Stimulated activated CD4-positive, alpha-beta T cell treated with anti-CD3 and anti-CD28 coated beads, Interleukin-4, amount 100 ng/mL, for 24 hours (primary cell): ENCODE measurements at places on chromosomes 2 and 18.

DNA sequence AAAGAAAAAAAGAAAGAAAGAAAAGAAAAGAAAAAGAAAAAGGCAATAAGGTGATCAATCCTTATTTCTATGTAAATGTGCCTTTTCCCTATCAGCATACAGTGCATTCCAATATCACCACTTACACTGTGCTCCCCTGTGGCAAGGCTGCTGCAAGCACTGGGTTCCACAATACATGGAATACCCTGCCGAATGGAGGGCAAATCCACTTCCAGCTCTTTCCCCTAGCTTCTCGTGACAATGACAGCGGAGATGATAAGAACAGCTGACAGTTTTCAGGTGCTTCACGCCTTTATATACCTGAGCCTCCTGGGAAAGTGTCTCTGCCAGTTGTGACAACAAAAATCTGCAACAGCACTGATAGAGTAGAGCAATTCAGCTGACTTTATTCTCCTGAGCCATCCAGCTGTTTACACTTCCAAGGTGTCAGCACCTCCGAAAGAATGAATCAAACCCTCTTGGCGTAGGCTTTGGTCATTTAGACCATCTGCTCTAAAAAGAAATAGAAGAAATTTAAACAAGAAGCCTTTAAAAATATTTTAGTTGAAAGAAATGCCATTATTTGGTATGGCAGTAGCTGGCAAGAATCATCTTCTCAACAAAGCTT lies 135.2 kb upstream of the RNF152 start:
- no peak for DNase-seq

- no peak for DNase-seq
Measured at GRCh38 chr2:85415980-85416650, 2.4 kb upstream of the SH2D6 start.

DNA sequence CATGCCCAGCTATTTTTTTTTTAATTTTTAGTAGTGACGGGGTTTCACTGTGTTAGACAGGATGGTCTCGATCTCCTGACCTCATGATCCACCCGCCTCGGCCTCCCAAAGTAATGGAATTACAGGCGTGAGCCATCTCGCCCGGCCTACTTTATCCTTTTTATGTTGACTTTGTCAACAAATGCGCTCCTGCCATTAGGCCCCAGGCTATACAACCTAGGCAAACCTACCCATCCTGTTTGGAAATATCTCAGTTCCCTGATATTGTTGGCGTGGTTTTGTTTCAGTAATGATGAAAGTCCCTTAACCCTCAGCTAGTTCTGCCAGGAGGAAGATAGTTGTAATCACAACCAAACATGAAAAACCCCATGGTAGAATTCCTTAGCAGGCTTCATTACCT lies 249.4 kb upstream of the SOX11 start:
- no peak for DNase-seq

- no peak for DNase-seq
Measured at GRCh38 chr18:25503567-25504081, 151.7 kb upstream of the ZNF521 start.

DNA sequence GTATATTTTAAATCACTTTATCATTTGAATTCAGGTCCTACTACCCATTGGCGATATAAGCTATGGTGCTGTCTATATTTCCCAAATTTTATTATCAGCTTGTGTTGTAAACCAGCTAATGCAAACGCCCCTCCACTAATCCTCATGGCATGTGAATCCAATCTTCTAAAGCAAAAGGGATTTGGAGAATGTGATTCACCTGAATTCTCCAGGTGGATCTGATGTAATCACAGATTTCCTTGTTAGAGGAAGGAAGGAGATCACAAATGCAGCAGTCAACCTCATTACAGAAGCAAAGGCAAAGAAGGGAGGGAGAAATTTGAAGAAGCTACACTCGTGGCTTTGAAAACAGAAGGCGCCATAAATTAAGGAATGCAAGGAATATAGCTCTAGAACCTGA lies 431.1 kb upstream of the CDH19 start:
- DNase-seq: no peak

- DNase-seq: no peak
Measured at GRCh38 chr2:70368545-70368944, 66.7 kb upstream of the FAM136A start.

- no peak for DNase-seq
Measured at GRCh38 chr2:195721042-195721441, 64.0 kb downstream of the SLC39A10 start.
